Panc1 (cell line): ENCODE measurements at places on chromosomes 1 and 21.
A peak's percentile ranks its signal among the peaks of the same experiment; 100 is the strongest.

DNA sequence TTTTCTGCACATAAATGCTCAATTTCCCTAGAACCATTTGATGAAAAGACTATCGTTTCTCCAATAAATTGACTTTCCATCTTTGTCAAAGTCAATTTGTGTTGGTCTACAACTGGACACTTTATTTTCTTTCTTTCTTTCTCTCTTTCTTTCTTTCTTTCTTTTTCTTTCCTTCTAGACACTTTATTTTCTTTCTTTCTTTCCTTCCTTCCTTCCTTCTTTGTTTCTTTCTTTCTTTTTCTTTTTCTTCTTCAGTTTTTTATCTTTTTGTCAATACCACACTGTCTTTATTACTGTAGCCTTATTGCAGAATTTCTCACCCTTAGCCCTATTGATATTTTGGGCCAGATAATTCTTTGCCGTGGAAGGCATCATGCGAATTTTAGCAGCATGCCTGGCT, 73.5 kb downstream of the FASLG start:
- no peak for DNase-seq

- DNase-seq = no peak
Measured at GRCh38 chr1:175629318-175629694, 114.1 kb downstream of the TNR start.

- no peak for DNase-seq
Measured at GRCh38 chr1:13867603-13868002, 167.6 kb downstream of the PRDM2 start.

DNA sequence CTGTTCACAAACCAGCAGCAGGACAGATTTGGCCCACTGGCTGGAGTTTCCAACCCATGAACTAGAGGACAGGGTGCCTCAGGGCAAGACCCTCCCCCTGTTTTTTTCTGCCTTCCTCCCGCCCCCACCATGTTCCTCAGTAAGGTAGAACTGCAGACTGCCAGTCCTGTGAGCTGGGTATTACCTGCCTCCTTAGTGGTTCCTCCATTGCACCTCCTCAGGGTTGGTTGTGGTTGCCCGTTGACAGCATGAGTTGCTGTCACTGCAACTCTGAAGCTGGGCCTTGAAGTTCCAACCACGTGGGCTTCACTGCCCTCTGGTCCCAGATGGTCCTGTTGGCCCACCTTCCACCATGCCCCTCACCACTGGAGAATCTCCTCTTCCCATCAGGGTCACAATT, 28.8 kb downstream of the TENT5C start:
- DNase-seq = no peak

DNA sequence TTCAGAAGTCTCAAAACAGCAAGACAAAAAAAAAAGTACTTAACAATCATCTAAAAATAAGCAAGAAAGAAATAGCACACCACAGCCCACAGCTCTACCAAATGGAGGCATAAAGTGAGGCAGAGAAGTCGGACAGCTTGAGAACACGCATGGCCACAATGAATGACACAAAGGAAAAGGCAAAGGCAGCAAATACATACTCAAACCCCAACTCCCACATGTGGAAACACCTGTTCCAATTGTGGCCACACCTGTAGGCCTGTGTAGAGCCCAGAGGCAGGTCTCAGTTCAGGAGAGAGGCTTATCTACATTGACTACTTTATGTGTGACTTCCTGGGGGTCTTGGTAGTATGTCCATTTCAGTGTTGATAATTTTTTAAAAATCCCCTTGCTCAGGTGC, 543.5 kb downstream of the LMO4 start:
- no peak for DNase-seq

DNA sequence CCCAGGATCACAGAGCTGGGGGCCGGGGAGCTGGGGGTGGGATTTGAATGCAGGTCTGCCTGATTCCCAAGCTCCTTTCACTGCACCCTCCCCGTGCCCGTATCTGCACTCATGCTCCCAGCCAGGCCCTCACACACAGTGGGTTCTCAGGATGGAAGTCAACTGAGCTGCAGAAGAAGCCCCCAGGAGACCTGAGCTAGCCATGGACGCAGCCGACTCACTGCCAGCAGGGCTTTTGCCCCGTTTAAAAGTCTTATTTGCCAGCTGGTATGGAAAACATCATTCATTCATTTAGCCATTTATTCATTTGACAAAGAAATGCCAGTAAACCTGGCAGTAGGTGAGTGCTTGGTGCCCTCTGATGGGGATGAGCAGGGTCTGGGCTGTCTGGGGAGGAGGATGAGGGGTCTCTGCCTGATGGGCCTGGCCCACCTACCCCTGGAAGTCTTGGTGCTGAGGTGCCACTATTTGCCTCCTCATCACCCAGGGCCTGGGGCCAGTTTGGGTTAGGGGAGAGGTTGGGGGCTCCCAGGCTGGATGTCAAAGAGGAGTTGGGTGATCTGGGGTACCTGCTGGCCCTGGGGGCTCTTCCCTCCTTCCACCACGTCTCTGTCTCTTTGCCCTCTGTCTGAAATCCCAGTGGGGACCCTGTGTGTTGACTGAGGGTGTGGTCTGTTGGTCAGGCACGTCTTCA, 2.8 kb downstream of the TNFRSF1B start:
- no peak for DNase-seq

DNA sequence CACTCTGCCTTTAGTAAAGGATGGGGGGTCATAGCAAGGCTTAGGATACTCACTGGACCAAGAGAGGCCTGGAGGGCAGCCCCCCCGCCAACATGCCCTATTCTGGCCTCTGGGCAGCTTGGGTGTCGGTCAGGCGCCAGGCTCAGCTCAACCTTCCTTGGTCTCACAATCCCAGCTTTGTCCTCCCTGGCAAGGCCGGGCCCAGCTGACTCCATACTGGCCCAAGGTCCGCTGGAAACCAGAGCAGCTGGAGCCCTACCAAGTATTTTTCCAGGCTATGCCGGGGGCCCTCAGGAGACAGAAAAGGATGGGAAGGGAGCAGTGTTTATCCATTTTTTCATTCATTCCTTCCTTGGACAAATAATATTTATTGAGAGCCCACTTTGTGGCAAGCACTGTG, 6.2 kb downstream of the FBXO2 start:
- DNase-seq = no peak

GRCh38 chr1:204331847-204332487, 27.8 kb downstream of the PLEKHA6 start:
- DNase-seq = no peak

GRCh38 chr1:209823143-209824041, 4.4 kb upstream of the UTP25 start:
- DNase-seq = no peak

DNA sequence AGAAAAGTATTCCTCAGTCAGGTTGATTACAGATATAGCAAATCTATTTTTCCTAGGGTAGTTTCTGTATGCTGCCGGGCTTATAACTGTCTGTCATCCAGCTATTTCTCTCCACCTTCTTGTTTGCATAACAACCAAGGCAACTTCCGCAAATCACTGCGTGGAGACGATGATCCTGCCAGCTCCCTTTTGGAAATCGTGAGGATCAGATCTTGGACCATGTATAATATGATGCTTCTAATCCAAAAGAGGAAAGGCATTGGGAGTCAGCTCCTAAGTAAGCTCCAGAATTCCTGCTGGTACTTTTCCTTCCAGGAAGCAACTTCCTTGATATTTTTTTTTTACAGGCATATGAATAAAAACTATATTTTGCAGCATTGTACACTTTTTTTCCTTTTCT, 445 bp upstream of the RGS4 start:
- no peak for DNase-seq

- no peak for DNase-seq
Measured at GRCh38 chr1:156804572-156805243, 11.9 kb downstream of the SH2D2A start.

DNA sequence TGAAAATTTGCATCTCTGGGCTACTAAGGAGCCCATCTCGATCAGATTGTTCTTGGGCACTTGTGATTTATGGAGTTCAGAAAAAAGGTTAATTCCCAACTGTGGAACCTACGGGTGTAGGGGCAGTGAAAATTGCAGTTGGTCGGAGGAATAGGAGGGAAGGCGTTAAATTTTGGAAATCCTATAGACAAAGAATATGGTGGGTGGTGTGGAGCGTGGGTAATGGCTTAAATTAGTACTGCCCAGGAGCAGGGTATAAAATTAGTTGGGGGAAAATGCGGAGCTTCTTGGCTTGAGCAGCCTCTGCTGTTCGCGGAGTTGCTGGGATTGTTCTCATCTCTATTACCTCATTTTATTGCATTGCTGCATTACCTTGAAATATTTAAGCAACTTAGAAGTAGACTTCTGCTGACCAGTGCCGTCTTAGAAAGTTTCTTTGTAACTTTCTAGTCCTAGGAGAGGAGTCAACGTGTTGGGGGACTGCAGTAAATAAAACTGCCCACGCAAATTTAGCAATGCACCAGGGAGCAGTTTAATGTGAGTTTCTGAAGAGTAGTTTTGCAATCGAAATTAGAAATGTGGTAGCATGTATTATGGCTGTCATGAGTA, 514 bp downstream of the S1PR1 start:
- DNase-seq = no peak

DNA sequence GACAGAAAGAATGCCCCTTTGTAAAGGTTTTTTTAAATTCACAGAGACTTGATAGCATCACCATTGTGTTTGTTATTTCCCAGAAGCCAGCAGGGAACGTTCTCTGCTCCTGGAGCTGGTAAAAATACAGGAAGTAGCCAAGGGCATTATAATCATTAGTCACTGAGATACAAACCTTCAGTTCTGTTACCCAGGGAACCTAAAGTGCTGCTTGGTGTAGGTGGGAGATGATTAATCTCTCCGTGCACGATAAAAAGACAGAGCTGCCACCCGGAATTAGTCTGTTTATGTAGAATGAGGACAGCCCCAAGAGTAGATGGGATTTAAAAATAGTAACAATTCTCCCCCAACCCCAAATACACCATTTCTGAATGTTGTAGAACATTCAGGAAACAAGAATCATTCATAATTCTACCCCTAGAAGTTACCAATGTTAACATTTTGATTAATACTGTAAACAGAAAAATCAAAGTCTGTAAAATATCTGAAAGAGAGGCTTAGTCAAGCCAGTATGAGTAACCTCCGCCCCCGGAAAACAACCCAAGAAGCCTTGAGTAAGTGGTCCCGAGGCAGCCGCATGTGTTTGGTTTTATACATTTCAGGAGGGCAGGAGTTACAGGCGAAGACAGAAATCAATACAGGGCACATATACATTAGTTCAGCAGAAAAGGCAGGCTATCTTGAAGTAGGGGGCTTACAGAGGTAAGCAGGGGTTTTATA, 45.3 kb upstream of the CTBS start:
- no peak for DNase-seq

- DNase-seq = no peak
Measured at GRCh38 chr1:54931275-54931840, 44.4 kb upstream of the DHCR24 start.

DNA sequence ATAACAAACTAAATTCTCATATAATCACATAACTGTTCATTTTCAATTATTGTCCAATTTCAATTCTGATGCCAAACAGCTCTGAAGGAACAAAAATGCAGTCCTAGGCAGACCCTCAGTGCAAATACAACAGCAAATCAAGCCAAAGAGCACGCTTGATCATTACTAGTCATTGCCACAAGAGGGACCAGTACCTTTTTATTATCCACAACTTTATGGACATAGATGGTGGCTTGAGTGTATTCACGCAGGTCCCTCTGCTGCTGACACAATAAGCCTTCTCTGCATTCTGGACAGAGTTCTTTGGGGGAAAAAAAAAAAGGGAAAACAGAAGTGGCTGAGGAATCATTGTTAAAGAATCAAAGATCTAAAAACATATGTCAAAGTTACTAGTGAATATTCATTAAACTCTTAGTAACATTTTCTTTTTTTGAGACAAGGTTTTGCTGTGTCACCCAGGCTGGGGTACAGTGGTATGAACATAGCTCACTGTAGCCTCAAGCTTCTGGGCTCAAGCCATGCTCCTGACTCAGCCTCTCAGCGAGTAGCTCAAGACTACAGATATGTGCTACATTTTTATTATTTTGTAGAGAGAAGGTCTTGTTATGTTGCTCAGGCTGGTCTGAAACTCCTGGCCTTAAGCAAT, 34.3 kb upstream of the RAP1GAP start:
- no peak for DNase-seq

- no peak for DNase-seq
Measured at GRCh38 chr1:29855561-29856160, 619.3 kb downstream of the PTPRU start.

DNA sequence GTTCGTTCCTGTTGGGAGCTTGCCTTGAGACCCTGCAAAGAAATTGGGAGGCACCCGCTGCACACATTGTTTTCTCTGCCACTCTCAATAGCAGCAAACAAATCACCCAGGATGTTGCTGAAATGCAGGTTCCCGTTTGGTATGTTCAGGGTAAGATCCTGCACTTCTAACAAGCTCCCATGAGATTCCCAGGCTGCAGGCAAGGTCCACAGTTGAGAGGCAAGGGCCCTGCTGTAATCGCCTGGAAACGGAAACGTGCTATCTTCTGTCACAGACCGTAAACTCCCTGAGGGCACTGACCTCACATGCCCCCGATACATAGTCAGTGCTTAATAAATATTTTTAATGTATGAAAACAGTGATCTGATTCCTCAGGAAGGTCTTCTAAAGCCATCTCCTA, 37.8 kb downstream of the XCL1 start:
- no peak for DNase-seq

GRCh38 chr1:181061487-181061886, 27.0 kb upstream of the IER5 start:
- DNase-seq = no peak

DNA sequence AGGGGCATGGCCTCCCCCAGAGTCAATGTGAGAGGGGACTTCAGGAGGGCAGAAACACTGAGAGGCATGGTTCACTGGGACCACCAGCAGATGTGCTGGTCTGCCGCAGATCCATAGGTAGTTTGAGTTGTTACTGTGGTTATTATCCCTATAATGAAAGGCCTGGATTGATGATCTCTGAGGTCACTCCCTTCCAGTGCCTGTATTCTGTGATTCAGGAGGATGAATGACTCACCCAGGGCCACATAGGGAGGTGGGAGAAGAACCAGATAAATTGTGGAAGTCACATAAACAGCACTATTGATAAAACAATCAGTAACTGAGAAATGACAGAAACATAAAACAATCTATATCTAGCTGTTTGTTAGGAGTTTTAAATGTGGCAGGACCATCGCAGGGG, 22.7 kb upstream of the ACTL8 start:
- DNase-seq = no peak

DNA sequence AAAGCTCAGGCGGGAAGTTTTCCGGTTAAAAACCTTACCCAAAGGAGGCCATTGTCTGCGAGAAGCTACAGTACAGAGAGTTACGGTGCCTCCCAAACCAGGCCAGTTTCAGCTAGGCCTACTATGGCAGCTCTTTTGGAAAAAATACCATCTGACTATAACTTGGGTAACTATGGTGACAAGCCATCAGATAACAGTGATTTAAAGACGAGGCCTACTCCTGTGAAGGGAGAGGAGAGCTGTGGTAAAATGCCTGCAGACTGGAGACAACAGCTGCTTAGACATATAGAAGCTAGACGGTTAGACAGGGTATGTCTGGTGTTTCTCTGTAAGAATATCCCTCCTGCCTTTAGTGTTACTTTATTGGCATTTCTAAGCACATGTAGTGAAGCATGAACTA, 165.9 kb downstream of the LRRC40 start:
- DNase-seq = no peak

- peak; percentile 58 for DNase-seq
Measured at GRCh38 chr21:14991957-14992356, 72.8 kb downstream of the NRIP1 start.
